ENCODE measurements at places on chromosomes 1 and 21.

GRCh38 chr1:24688033-24688432 lies 44.9 kb downstream of the SRRM1 start:
- DNase-seq: no peak

DNA sequence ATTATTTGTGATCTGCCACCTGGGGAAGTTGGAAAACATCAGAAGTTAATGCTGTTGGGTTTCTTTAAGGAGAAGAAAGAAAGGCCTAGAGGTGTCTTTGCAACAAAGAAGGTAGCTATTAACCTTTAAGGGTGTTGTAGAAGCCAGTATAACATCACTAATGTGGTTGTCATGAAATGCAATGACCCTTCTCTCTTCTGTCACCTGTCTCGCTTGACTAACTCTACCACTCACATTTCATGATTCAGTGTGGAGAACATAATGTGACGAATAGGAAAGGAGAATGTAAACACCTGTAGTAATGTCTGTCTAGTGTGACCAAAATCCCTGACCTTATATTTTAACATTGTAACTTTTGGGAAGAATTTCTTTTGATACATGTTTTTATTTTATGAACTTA lies 211.7 kb upstream of the UBE2U start:
- no peak for DNase-seq

DNA sequence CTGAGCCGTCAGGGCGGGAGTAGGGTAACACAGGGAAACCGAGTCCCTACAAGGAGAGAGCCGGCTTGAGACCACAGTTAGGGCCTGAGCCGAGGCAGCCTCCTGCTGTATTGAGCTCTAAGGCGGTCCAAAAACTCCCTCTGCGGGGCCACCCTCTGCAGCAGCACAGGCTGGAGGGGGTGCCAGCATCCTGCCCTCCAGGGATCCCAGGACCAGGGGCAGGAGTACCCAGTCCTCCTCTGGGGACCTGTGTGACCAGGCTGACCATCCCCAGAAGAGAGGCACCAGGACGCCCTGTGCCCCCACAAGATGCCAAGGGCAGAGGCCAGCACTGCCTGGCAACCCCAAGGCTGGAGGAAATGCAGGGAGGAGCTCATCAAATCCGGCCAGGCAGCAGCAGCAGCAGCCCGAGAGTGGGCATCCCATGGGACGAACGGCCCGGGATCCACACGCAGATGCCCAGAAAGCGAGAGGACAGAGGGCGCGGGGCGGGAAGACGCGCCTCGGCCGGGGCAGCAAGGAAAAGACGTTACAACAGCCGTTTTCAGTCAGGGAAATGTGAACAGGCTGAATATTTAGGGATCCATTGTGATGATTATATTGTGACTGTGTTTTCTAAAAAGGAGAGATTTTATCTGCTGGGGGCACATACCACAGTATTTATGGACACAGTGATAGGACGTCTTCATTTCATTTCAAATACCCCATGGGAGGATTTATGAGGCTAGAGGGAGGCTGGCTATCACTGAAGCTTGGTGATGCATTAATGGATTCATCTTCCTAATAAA lies 57.1 kb upstream of the COL18A1 start:
- DNase-seq: no peak

- DNase-seq: no peak
Observed at GRCh38 chr1:9161963-9162362, 33.1 kb upstream of the GPR157 start.

GRCh38 chr1:7108251-7108650 lies 323.0 kb downstream of the CAMTA1 start:
- no peak for DNase-seq

DNA sequence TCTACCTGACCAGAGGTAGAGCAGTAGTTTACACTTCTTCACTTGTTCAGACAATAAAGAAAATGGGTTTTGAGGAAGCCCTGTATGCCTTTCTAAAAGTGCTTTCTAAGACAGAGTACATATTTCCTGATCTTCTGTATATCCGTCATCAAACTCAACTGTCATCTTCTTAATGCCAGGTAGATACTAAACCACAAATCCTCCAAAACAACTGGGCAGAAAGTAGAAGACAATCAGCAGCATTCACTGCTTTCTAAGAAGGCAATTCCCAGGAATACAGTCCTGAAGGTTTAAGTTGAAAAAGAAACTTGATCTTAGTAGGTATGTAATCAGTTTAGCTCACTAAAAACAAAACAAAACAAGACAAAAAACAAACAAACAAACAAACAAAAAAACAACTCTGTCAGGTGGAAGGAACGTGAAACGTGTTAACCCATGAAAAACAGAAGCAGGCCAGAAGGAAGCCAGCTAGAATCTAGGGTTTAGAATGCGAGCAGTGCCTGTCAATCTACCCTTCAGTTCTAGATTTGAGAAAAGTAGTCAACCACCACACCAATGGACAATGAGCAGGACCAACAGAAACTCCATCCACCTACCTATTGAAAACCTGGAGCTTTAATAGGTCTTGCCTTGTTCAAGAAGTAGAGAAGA lies 59.2 kb downstream of the LEPR start:
- no peak for DNase-seq

GRCh38 chr1:85326336-85326735 lies 49.9 kb upstream of the BCL10 start:
- DNase-seq: no peak

- no peak for DNase-seq
Observed at GRCh38 chr1:221165839-221166500, 286.7 kb downstream of the HLX start.

- no peak for DNase-seq
Observed at GRCh38 chr1:38274974-38275373, 228.4 kb upstream of the POU3F1 start.
